Muscle of arm (tissue), 14 donors: ENCODE measurements at places on chromosomes 5 and 9.

GRCh38 chr5:71652349-71652748 lies 65.2 kb downstream of the MCCC2 start:
- DNase-seq: no peak

DNA sequence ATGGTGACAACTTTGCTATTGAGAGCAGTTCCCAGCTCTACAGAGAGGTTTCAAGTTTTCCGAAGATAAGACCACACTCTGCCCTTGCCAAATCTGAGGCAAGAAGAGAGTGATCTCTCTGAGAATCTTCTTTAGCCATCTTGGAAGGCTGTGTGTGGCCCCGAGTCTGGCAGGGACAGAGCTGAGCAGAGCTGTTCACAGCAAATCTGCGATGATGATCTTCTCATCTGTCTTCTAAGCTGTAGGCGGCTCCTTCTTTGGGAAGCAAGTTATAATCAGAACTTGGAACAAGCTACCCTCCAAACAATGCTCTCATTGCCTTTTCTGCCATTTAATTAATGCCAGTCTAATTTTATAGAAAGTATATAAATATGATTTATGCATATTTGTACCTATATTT lies 379.0 kb upstream of the MEF2C start:
- DNase-seq: no peak

- DNase-seq: no peak
These were observed 428.2 kb downstream of the ANXA1 start for GRCh38 chr9:73579823-73580222.

DNA sequence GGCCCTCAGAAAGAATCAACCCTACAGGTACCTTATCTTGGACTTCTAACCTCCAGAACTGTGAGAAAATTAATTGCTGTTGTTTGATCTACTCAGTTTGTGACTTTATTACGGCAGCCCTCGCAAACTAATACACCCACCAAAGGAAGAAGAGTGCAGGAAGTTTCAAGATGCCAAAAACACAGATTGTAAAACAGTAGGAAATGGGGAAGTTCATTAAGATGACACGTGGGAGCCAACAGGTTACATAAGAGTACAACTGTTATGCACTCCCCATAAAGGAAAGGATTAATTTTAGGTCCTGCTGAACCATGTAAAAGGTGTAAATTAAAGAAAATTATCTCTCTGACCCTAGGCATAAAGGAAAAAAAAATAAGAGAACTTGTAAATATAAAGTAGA lies 294.3 kb downstream of the EPB41L4A start:
- DNase-seq: no peak

GRCh38 chr9:3181049-3181953 lies 337.4 kb upstream of the PUM3 start:
- peak; percentile 44 for DNase-seq

DNA sequence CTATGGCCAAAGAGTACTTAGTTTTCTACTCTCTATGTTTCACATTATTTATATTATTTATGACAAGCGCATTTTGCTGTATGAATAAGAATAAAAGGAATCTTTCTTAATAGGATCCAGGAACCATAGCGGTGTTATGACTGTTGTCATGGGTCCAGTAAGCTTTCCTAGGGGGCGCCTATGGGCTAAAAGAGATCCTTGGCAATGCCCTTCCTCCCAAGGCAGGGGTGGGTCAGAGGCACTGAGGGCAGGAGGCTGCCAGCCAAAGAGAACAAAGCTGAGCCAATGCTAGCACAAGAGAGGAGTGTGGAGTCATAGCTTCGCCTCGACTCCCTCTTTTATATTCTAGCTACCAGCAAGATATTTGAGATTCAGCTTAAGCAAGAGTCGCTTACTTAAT lies 98.4 kb upstream of the GNAQ start:
- no peak for DNase-seq

DNA sequence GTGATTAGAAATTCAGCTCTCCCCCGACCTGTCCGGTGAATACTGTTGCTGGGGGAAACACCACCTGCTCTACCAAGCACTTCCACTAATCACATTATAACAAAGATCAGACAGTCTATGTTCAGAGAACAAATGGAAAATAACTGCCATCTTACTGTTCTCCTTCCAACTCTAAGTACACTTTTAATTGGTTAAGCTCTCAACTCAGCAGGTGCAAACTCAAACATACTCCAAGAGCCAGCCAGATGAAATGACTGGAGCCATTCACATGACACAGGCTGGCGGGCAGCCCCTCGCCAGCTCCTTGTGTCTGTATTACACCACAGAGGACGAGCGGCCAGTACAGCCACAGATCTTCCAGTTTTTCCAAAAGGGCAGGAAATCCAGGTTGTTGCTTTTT lies 16.1 kb downstream of the LIFR start:
- no peak for DNase-seq
